IPS-NIHi11 (cell line): ENCODE measurements at places on chromosomes 5 and 9.
A peak's percentile ranks its signal among the peaks of the same experiment; 100 is the strongest.

DNA sequence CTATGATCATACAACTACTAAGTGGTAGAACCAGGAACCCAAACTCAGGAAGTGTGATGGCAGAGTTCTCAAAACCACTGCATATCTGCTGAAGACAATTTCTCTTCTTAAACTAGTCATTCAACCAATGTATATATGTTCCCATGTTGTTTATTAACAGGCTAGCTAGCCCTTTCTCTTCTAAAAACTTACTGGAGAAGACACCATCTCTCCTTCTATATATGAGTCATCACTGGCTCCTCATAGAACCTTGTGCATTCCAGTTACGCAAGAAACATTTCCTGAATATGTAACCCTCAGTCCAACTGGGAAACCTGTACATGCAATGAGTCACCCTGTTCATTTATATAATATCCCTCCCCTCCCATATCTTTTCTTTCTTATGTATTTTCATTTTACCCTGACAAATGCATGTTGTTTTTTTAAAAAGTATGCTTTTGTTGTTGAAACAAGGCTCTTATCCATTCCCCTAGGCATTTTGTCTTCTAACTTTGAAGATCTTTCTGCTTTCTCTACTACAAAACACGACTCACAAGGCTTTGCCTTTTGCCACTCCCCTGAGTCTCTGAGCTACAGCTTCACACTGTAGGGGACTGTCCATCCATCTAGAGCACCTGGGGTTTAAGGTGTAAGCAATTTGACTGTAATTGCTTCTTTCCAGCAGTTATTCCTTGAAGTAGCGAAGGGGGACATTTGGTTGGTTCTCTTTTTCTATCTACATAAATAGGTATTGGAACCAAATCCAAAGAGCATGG lies 119.5 kb downstream of the ANXA1 start:
- DNase-seq: no peak

DNA sequence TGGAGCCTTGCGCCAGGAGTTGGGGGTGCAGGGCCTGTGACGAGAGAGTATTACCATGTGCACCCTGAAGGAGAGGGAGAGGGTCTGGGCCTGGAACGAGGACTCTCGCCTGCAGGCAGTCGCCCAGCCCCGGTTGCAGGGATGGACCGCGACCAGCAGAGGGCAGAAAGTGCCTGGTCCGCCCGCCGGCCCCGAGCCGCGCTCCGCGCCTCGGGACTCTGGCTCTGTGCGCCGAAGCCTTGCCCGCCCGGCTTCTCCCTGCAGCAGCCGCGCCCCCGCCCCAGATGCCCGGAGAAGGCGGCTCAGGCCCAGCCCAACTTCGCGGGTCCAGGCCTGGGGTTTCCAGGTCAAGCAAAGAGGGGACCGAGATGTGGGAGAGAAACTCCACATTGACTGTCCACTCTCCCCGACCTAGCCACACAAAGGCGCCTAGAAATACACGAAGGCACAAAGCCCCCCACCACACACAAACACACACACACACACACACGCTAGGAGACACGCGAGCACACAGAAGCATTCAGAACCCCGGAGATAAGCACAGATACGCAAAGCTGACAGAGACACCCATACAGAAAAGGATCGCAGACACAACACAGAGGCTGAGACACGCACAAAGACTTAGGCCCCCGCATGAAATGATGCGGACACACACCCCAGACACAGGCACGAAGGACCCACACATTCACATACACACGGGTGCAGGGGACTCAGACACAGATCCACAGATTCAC lies 2.0 kb upstream of the LMX1B start:
- peak; percentile 87 for DNase-seq

GRCh38 chr5:73890569-73890968 lies 264.6 kb downstream of the ARHGEF28 start:
- DNase-seq: no peak

- DNase-seq: peak; percentile 39
Measured at GRCh38 chr5:152514827-152515397, 109.8 kb upstream of the NMUR2 start.

DNA sequence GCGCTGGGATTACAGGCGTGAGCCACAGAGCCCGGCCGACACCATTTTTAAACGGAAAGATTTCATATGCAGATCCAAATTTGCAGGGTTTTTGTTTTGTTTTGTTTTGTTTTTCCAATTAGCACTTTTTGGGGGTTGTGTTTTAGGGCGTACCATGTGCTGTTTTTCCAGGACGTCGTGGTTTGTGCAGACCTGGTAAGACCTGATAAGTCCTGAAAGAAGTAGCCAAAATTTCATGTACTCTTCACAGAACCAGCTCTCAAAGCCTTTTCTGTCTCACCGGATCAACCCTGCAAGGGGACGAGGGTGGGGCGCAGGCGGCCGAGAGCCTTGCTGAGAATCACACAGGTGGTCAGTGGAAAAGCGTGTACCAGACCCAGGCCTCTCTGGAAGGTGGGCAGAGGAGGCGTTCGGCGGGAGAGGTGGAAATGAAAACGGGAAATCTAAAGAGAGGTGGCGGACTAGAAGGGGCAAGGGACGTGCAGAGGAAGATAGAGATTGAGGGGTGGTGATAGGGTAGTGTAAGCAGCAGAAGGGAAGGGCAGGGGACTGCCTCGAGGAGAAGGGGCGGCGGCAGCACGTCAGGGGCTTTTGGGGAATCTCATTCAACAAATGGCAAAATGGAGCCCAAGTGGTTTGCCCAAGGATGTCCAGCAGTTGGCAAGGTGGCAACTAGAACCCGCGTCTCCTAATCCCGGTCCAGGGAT lies 1.1 kb upstream of the FAF2 start:
- no peak for DNase-seq

GRCh38 chr9:84705128-84705527 lies 35.6 kb downstream of the NTRK2 start:
- DNase-seq: no peak

- no peak for DNase-seq
Measured at GRCh38 chr9:114093761-114094505, 5.2 kb downstream of the KIF12 start.

DNA sequence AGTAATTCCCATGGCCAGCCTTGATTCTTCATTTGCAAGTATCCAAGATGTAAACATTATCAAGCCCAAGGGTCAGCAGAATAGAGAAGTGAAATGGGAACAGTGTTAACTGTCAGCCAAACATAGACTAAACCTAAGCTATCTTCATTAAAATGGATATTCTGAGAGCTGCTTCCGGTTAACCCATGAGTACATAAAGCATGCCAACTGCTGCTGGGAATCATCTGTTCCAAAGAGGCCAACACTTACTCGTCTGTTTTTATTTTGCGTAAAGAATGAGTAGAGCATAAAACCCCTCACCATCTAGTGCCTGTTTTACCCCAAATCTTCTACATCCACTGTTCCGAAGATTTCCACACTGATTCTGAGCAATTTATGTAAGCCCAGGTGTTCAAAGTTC lies 257.6 kb downstream of the GLIS3 start:
- no peak for DNase-seq

- peak; percentile 93 for DNase-seq
Measured at GRCh38 chr9:128438343-128439109, 17.3 kb upstream of the ODF2 start.
